ENCODE measurements at places on chromosomes 4 and X. TPM values are rescaled to one million over a fixed set of nuclear protein-coding genes. Genes with fewer than 3 reads are reported as not detected.

CXCL6 gene
- total RNA-seq, result not detected

YIPF6 gene
- 33.2 TPM for total RNA-seq

SPRY1 gene
- total RNA-seq, result 3.9 TPM

DCAF8L1 gene
- not detected for total RNA-seq

PAGE2 gene
- total RNA-seq, result not detected

SYTL4 gene
- 3.9 TPM for total RNA-seq

F8A2 gene
- not detected for total RNA-seq

MPC1L gene
- not detected for total RNA-seq

MAGEC2 gene
- total RNA-seq, result not detected

NHSL2 gene
- total RNA-seq, result 0.37 TPM

DLG3 gene
- total RNA-seq, result 4.9 TPM

MND1 gene
- 12.3 TPM for total RNA-seq

MAGEB6B gene
- total RNA-seq, result not detected

Data from A549 treated with Mapracorat at 1 μM for 4 hours (cell line).